ENCODE measurements at places on chromosomes 3 and 15.
A peak's percentile ranks its signal among the peaks of the same experiment; 100 is the strongest.

DNA sequence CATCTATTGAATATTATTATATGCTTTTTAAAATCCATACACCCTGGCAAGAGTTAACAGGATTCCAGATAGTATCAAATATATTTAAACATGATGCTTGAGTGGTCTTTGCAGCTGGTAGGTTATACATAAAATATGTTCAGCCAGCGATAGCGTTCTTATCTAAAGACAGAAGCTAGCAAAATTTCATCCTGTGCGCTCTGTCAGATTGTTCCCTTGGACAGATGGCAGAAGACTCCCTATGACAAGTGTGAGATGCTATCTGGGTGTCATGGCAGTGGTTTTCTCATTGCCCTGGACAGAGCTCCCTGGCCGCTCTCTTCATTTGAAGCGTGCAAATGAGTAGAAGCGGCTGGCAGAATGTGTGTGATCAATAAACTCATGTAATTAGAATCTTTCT, 175.2 kb upstream of the SOX14 start:
- H3K36me3 ChIP-seq: no peaks in the 10 kb centered on the region
- no peaks in the 10 kb centered on the region for H3K4me1 ChIP-seq
- H3K27me3 ChIP-seq: no peaks in the 10 kb centered on the region
- H3K27ac ChIP-seq: no peak overlapping the region

- no peak for DNase-seq
- no peaks in the 10 kb centered on the region for H3K27me3 ChIP-seq
- H3K4me3 ChIP-seq: peak overlapping the region; percentile 46
- H3K36me3 ChIP-seq: no peaks in the 10 kb centered on the region
- peaks cover 27% of the 10 kb centered on the region for H3K4me1 ChIP-seq
- peak overlapping the region; percentile 79 for H3K27ac ChIP-seq
Observed at GRCh38 chr15:40942337-40942854, 10.9 kb upstream of the CHAC1 start.

GRCh38 chr3:111709645-111710044, 114.5 kb upstream of the ZBED2 start:
- H3K27ac ChIP-seq: no peak overlapping the region
- no peaks in the 10 kb centered on the region for H3K36me3 ChIP-seq
- no peaks in the 10 kb centered on the region for H3K4me1 ChIP-seq
- H3K27me3 ChIP-seq: no peaks in the 10 kb centered on the region

DNA sequence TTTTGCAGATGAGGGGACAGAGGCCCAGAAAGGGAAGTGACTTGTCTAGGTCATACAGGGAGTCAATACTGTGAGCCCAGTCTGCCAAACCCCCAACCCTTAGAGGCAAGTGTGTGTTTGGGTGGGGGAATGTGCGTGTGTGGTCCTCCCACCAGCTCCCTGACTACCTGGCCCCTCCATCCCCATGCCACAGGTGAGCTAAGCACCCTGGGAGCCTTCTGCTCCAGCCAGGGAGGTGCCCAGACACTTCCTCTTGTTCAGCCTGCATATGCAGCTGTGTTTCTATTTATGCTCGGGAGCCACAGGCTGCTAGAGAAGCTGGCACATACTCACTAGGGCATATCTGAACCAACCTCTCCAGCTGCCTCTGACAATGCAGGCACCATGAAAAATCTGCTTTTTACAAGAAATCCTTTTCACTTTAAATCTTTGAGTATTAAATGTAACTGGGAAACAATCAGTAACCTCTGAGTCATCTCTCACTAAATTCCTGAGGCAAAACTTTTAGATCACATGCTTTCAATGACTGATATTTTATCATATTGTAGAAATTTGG, 20.7 kb downstream of the TBC1D2B start:
- H3K36me3 ChIP-seq: no peaks in the 10 kb centered on the region
- peaks cover 91% of the 10 kb centered on the region for H3K4me1 ChIP-seq
- H3K4me3 ChIP-seq: no peak overlapping the region
- DNase-seq: no peak

DNA sequence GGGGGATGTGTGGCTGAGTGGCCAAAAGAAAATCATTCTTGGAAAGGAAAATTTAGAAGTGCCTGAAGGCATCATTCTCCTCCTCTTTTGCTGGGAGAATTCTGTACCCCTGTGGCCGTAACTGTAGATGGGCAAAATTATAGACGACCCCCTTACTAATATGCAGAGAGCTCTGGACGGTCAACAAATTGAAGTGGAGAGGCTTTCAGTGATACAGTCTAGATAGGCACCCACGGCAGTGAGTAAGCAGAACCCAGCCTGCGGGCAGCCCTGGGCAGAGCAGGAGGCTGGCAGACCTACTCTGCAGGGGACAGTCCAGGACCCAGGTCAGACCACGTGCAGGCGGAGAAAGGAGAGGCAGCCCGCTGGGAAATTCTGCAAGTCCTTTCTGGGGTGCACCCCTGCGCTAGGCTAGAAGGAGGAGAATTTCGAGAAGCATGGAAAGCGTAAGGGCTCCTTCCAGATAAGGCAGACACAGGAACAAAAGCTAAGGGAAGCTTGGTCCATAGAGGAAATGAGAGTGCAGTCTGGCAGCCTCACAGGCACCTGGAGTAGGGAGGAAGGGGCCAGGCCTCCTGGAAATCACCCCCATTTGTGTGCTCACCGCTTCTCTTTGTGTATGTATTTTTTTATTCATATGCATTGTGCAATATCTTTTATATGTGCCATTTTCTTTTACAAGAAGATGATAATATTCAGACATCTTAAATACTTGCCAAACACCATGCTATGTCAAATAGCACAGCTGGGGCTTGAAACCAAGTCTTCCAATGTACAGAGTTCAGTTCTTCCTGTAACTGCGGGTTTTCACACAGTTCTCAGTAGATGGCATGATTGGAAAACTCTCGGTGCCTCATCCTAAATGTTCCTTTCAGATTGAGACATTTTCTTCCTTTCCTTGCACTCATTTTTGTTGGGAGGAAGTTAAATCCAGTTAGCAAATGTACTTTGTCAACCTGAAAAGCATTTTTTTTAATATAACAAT, 40.2 kb downstream of the LRRK1 start:
- H3K4me3 ChIP-seq: no peak overlapping the region
- DNase-seq: no peak
- peaks cover 16% of the 10 kb centered on the region for H3K4me1 ChIP-seq
- H3K27ac ChIP-seq: peak overlapping the region; percentile 23

DNA sequence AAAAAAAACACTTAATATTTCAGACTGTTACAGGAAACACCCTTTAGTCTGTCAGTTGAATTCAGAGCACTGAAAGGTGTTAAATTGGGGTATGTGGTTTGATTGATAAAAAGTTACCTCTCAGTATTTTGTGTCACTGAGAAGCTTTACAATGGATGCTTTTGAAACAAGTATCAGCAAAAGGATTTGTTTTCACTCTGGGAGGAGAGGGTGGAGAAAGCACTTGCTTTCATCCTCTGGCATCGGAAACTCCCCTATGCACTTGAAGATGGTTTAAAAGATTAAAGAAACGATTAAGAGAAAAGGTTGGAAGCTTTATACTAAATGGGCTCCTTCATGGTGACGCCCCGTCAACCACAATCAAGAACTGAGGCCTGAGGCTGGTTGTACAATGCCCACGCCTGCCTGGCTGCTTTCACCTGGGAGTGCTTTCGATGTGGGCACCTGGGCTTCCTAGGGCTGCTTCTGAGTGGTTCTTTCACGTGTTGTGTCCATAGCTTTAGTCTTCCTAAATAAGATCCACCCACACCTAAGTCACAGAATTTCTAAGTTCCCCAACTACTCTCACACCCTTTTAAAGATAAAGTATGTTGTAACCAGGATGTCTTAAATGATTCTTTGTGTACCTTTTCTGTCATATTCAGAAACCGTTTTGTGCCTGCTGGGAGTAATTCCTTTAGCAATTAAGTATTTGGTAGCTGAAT, 17.9 kb downstream of the TMEM43 start:
- peaks cover 38% of the 10 kb centered on the region for H3K4me1 ChIP-seq
- H3K36me3 ChIP-seq: peaks cover 44% of the 10 kb centered on the region
- H3K4me3 ChIP-seq: no peak overlapping the region

DNA sequence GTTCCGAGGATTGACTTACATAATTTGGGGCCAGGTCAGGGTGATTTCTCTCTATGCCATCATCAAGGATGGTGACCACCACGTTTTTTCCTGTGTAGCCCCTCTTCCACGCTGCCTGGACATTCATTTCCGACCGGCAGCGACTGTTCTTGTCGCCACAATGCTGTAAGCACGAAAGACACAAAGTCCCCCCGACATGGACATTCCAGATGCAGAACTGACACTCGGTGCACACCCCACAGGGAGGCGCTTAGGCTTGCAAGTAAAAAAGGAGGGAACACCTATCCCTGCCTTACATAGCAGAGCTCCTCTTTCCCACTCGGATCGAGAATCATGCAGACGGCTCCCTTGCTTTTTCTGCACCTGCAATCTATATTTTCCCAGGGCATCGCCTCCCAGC, 58.2 kb downstream of the PCSK6 start:
- H3K4me1 ChIP-seq: no peaks in the 10 kb centered on the region
- no peak for DNase-seq
- H3K27me3 ChIP-seq: no peaks in the 10 kb centered on the region
- H3K27ac ChIP-seq: no peak overlapping the region
- H3K4me3 ChIP-seq: no peak overlapping the region

GRCh38 chr3:40583691-40584090, 58.9 kb downstream of the ZNF621 start:
- no peaks in the 10 kb centered on the region for H3K36me3 ChIP-seq
- H3K27me3 ChIP-seq: no peaks in the 10 kb centered on the region
- peaks cover 12% of the 10 kb centered on the region for H3K4me1 ChIP-seq

- no peaks in the 10 kb centered on the region for H3K36me3 ChIP-seq
- H3K4me3 ChIP-seq: no peak overlapping the region
- H3K4me1 ChIP-seq: peaks cover 6% of the 10 kb centered on the region
- no peak overlapping the region for H3K27ac ChIP-seq
Observed at GRCh38 chr3:21745966-21746365, 5.0 kb downstream of the ZNF385D start.

- peak overlapping the region; percentile 11 for H3K4me3 ChIP-seq
- no peaks in the 10 kb centered on the region for H3K4me1 ChIP-seq
- no peaks in the 10 kb centered on the region for H3K36me3 ChIP-seq
Observed at GRCh38 chr3:68007621-68008226, 353.3 kb upstream of the SUCLG2 start.

DNA sequence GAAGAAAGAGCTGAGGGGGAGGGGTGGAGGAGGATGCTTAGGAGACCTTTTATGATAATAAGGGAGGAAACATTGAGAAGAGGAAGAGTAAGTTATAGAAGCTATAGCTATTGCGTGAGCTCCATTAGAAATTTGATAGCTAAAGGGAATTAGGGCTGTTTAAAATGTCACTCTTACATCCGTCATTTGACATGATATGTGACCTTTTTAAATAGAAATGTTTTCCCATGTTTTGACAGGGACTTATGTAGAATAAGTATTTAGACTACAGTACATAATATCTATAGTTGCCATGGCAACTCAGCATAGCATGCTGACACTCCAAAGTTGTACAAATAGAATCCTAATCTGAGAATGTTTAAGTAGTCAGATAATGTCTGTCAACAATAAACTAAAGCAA, 19.2 kb downstream of the RAD51 start:
- no peak for DNase-seq
- H3K4me3 ChIP-seq: no peak overlapping the region
- H3K4me1 ChIP-seq: no peaks in the 10 kb centered on the region
- no peak overlapping the region for H3K27ac ChIP-seq
- no peaks in the 10 kb centered on the region for H3K36me3 ChIP-seq
- H3K27me3 ChIP-seq: no peaks in the 10 kb centered on the region

DNA sequence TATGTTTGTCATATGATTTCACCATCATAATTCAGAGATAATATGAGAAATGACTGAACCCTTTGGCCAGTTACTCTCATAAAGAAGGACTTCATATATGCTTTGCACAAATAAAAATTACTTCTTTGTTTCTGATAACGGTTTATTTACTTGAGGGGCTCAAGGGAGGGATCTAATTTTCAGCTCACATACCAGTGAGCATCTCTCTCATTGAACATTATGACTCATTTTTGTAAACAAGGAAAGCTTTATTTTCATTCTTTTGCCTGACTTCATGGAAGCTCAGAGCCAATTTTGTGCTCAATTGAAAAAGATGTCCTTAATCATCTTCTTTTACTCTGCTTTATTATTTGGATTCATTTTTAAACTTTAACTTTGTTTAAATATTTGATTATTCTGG, 5.8 kb downstream of the NLGN1 start:
- H3K27me3 ChIP-seq: no peaks in the 10 kb centered on the region
- no peak overlapping the region for H3K27ac ChIP-seq
- H3K36me3 ChIP-seq: no peaks in the 10 kb centered on the region
- H3K4me1 ChIP-seq: no peaks in the 10 kb centered on the region
- DNase-seq: no peak

GRCh38 chr3:122697952-122698620, 17.4 kb downstream of the PARP14 start:
- H3K4me3 ChIP-seq: no peak overlapping the region
- no peak for DNase-seq
- peaks cover 50% of the 10 kb centered on the region for H3K36me3 ChIP-seq
- H3K27ac ChIP-seq: no peak overlapping the region

GRCh38 chr3:123246866-123247265, 45.1 kb downstream of the SEC22A start:
- no peak overlapping the region for H3K4me3 ChIP-seq
- no peaks in the 10 kb centered on the region for H3K36me3 ChIP-seq
- DNase-seq: no peak
- peaks cover 11% of the 10 kb centered on the region for H3K4me1 ChIP-seq

DNA sequence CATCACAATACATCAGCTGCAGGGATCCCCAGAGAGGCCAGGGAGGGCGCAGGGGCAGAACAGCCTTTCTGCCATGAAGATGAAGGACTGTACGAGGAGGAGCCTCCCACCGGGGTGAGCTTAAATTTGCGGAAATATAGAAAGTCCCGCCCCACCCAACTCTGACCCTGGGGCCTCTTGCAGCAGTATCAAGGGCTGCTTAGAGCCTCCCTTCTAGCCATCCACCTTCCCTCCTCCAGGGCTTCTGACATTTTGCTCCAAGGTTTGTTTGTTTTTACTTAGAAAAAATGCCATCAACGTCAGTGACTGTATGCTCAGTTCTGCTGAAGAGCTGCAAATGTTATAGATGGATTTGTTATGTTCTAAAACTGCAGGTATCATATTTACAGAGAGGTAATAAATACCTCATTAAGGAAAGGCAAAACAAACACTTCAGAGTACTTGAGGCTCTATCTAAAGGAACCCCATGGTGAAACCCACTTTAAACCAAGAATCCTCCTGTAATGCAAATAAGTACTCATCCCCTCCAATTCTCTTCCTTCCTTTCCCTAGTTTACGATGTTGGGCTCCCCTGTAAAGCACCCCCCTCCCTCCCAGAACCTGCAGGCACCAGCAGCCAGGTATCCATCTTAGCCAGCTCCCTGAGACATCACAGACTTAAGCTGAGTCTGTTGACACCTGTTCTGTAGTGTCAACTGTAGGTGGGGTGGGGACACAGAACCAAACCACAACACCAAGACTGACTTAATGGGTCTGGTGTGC, 30.5 kb downstream of the RFTN1 start:
- no peak overlapping the region for H3K27ac ChIP-seq
- no peaks in the 10 kb centered on the region for H3K27me3 ChIP-seq
- no peak overlapping the region for H3K4me3 ChIP-seq
- no peak for DNase-seq

GRCh38 chr3:78799681-78800080, 968.1 kb downstream of the ROBO1 start:
- H3K27ac ChIP-seq: no peak overlapping the region
- H3K4me3 ChIP-seq: no peak overlapping the region

- peak overlapping the region; percentile 79 for H3K27ac ChIP-seq
- peaks cover 49% of the 10 kb centered on the region for H3K4me1 ChIP-seq
- H3K27me3 ChIP-seq: no peaks in the 10 kb centered on the region
- no peak overlapping the region for H3K4me3 ChIP-seq
- no peak for DNase-seq
- H3K36me3 ChIP-seq: no peaks in the 10 kb centered on the region
Observed at GRCh38 chr3:11510001-11510340, 133.7 kb downstream of the VGLL4 start.
